ENCODE measurements at places on chromosomes 1 and 21. TPM values are rescaled to one million over a fixed set of nuclear protein-coding genes. Genes with fewer than 3 reads are reported as not detected.

PRAMEF10 gene
- total RNA-seq = not detected

PTPRF gene
- 4.5 TPM for total RNA-seq

TRIM67 gene
- not detected for total RNA-seq

LIN28A gene
- total RNA-seq = not detected

UMODL1 gene
- total RNA-seq = not detected

PTGER3 gene
- not detected for total RNA-seq

DCAF6 gene
- total RNA-seq = 21.6 TPM

APOBEC4 gene
- not detected for total RNA-seq

YOD1 gene
- total RNA-seq = 7.5 TPM

SVBP gene
- 12.2 TPM for total RNA-seq

MMEL1 gene
- total RNA-seq = 1.8 TPM

ESPN gene
- total RNA-seq = 0.83 TPM

AMY1C gene
- total RNA-seq = not detected

NHLH1 gene
- 0.22 TPM for total RNA-seq

DNA sequence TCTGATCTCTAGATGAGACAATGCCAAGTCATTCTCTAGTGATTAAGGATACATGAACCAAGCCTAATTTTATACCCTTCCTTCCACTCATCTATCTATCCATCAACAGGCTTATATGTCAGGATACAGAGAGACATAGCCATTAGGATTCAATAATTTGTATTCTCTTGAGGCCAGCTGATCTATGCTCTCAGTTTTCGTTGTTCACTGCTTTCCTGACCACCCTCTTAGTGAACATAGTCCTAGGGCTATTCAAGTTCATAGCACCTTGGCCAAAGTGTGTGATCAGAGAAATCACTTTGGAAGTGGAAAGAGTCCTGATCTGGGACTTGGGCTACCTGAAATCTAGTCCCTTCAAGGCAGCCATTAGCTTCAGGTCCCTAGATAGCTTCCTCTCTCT lies 4.2 kb upstream of the KPRP start:
- no peaks in the 10 kb centered on the region for H3K36me3 ChIP-seq
- peaks cover 2% of the 10 kb centered on the region for H3K4me1 ChIP-seq
- DNase-seq = no peak
- H3K4me3 ChIP-seq = no peak overlapping the region
- H3K27me3 ChIP-seq = peaks cover 22% of the 10 kb centered on the region
- no peak overlapping the region for H3K27ac ChIP-seq

GRCh38 chr1:226688056-226688748 lies 50.9 kb downstream of the ITPKB start:
- peak; percentile 69 for DNase-seq
- peaks cover 100% of the 10 kb centered on the region for H3K4me1 ChIP-seq
- H3K27ac ChIP-seq = peak overlapping the region; percentile 99
- no peak overlapping the region for H3K4me3 ChIP-seq

GRCh38 chr1:57986432-57986831 lies 560.1 kb downstream of the OMA1 start:
- DNase-seq = no peak
- H3K4me3 ChIP-seq = no peak overlapping the region
- H3K4me1 ChIP-seq = peaks cover 10% of the 10 kb centered on the region

DNA sequence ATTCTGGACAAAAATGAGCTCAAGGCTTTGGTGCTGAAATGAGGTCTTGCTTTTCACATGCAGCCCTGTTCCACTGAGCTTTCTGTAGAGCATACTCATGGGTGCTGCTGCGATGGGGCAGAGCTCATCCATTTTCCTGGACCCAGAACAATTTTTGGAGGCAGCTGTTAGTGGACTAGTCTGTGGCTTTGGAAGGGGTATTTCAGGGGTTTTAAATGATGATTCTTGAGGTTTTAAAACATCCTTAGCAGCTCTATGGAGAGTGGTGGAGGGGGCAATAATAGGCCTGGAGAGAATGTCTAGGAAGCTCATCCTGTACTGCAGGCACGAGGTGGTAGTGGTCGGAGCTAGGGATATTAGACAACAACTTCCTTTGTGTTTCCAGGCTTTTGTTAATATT lies 16.5 kb downstream of the NOS1AP start:
- DNase-seq = no peak
- H3K27me3 ChIP-seq = peaks cover 13% of the 10 kb centered on the region
- no peak overlapping the region for H3K27ac ChIP-seq
- H3K4me1 ChIP-seq = no peaks in the 10 kb centered on the region
- no peaks in the 10 kb centered on the region for H3K36me3 ChIP-seq
- H3K4me3 ChIP-seq = no peak overlapping the region

- H3K27me3 ChIP-seq = no peaks in the 10 kb centered on the region
- no peak for DNase-seq
- no peak overlapping the region for H3K27ac ChIP-seq
Observed at GRCh38 chr1:246142320-246142893, 364.7 kb downstream of the SMYD3 start.

- no peak overlapping the region for H3K4me3 ChIP-seq
Observed at GRCh38 chr1:198936371-198937083, 297.7 kb downstream of the PTPRC start.

GRCh38 chr1:185292237-185292636 lies 24.8 kb downstream of the IVNS1ABP start:
- no peak overlapping the region for H3K4me3 ChIP-seq
- DNase-seq = no peak
- peaks cover 45% of the 10 kb centered on the region for H3K36me3 ChIP-seq
- no peaks in the 10 kb centered on the region for H3K27me3 ChIP-seq
- peaks cover 17% of the 10 kb centered on the region for H3K4me1 ChIP-seq

GRCh38 chr1:34312359-34312758 lies 135.7 kb downstream of the C1orf94 start:
- no peaks in the 10 kb centered on the region for H3K4me1 ChIP-seq
- H3K36me3 ChIP-seq = no peaks in the 10 kb centered on the region
- H3K27me3 ChIP-seq = peaks cover 8% of the 10 kb centered on the region
- no peak for DNase-seq
- no peak overlapping the region for H3K27ac ChIP-seq

- H3K4me1 ChIP-seq = peaks cover 20% of the 10 kb centered on the region
- no peaks in the 10 kb centered on the region for H3K27me3 ChIP-seq
- no peak for DNase-seq
- H3K27ac ChIP-seq = no peak overlapping the region
Observed at GRCh38 chr1:92910081-92910480, 51.2 kb downstream of the DIPK1A start.

DNA sequence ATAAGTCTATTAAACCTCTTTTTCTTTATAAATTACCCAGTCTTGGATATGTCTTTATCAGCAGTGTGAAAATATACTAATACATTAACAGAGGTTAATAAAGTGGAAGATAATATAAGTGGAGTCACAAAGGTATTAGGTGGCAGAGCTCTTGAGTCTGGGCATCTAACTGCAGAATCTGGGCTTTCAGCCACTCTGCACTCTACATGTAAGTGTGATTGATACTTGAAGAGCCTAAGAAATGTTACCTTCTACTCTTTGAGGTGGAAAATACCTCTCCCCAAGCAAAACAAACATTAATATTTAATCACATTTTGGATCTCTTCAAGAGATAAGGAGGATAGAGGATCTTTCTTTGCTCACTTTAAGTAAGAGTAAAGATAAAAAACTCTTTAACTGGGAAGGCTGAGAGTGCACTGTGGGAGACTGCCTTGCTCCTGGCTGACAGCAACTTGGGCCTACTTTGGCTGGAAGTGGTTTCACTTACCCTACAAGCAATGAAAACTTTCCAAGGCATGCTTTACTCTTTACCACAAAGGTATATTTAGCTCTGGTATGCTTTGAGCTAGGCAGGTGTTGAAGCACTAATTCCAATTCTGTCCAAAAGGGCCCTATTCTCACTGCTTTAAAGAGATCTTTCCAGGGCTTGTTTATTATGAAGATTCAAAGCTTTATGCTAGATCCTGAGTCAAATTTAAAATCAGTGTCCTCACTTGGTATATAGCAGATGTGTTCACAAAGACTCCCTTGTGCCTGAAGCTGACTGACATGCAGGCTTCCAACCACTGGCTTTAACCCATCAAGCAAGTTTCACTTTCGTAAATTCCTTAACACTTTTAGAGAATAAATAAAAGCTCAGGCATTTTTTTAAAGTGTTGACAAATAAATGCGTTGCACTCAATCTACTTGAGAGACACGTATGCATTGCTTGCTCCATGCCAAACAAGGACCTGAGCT lies 245.3 kb upstream of the ZP4 start:
- DNase-seq = no peak
- no peaks in the 10 kb centered on the region for H3K36me3 ChIP-seq
- H3K4me3 ChIP-seq = no peak overlapping the region
- H3K27ac ChIP-seq = no peak overlapping the region

DNA sequence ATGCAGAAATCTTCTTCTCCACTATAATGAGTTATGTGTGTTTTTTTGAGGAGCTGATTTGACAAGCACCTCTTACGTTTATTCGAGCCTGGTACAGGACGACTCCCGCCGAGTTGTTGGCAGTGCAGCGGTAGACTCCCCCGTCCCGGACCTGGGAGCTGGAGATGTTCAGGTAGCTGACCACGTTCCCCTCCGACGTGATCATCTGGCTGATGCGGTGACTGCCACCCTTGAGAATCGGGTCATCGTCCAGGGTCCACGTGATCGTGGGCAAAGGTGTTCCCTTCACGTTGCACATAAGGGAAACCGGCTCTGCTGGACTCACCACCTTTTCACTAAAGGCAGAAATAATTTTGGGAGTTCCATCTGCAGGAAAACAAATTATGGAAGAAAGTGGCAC lies 471.8 kb downstream of the PCP4 start:
- H3K36me3 ChIP-seq = no peaks in the 10 kb centered on the region
- H3K4me1 ChIP-seq = no peaks in the 10 kb centered on the region
- no peak overlapping the region for H3K27ac ChIP-seq
- no peaks in the 10 kb centered on the region for H3K27me3 ChIP-seq
- no peak for DNase-seq
- H3K4me3 ChIP-seq = no peak overlapping the region

- H3K4me1 ChIP-seq = peaks cover 7% of the 10 kb centered on the region
- no peaks in the 10 kb centered on the region for H3K36me3 ChIP-seq
- no peak for DNase-seq
- H3K27me3 ChIP-seq = no peaks in the 10 kb centered on the region
Observed at GRCh38 chr1:98988904-98989555, 15.6 kb downstream of the PLPPR5 start.

DNA sequence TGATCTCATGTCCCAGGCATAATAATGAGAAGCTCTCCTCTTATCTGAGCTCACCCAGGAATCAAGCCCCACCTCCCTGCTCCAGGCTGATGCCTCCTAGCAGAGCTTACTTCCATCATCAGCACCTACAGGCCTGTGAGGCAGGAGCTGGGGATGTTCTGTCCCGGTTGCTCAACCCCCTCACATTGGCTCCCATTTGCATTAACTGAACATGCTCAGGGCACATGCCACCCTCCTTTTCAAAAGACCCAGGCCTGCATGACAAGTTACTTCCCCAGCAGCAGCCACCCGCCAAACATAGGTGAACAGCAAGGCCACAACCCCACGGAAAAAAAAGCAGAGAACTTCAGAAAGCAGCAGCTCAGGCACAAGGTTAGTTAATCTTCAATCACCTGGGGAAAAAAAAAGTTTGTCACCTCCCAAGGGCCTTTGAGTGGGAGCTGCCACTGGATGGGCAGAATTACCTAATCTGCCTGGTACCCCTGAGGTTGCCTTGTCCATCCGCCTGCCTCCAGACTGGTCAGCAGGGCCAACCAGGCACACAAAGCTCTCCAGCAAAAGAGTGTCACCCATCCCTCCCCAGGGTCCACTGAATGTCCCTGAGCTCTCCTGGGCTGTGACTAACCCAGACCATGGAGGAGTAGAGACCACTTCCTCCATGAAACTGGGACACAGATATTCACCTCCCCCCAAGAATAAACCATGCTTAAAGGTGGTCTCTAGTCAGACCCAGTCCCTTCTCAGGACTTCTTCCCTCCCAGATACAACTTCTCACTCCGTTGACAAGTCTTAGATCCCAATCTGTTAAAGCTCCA lies 4.4 kb downstream of the KCNN3 start:
- H3K27ac ChIP-seq = peak overlapping the region; percentile 25
- peaks cover 27% of the 10 kb centered on the region for H3K4me1 ChIP-seq
- H3K36me3 ChIP-seq = no peaks in the 10 kb centered on the region

GRCh38 chr1:27603309-27603680 lies 649 bp downstream of the AHDC1 start:
- no peaks in the 10 kb centered on the region for H3K27me3 ChIP-seq
- H3K36me3 ChIP-seq = no peaks in the 10 kb centered on the region
- H3K27ac ChIP-seq = peak overlapping the region; percentile 85
- peaks cover 46% of the 10 kb centered on the region for H3K4me1 ChIP-seq
- H3K4me3 ChIP-seq = peak overlapping the region; percentile 93

DNA sequence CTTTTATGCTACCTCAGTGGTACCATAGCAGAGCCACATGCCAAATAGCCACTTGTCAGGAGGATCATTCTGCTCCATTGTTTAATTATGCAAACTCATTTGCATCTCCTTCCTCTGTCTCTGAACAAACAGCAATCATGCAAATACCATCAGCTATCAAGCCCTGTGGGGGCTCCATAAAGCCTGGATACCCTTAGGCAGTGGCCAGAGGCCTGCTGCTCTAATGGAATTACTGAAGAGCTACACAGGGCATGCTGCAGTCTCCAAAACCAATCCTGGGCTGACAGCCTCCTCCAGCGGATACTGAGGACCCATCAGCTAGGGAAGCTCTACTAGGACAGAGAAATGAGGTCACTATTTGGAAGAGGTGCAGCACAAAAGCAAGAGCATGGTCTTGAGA lies 376.3 kb downstream of the KCNH1 start:
- no peak for DNase-seq
- no peak overlapping the region for H3K27ac ChIP-seq
- no peak overlapping the region for H3K4me3 ChIP-seq
- peaks cover 5% of the 10 kb centered on the region for H3K27me3 ChIP-seq

GRCh38 chr1:26237230-26237966 lies 3.4 kb downstream of the CEP85 start:
- no peak overlapping the region for H3K27ac ChIP-seq
- no peak overlapping the region for H3K4me3 ChIP-seq

- no peak overlapping the region for H3K4me3 ChIP-seq
- H3K36me3 ChIP-seq = no peaks in the 10 kb centered on the region
- H3K27me3 ChIP-seq = peaks cover 23% of the 10 kb centered on the region
- H3K4me1 ChIP-seq = no peaks in the 10 kb centered on the region
- no peak overlapping the region for H3K27ac ChIP-seq
Observed at GRCh38 chr1:19974822-19975416, 4.5 kb downstream of the PLA2G2A start.

DNA sequence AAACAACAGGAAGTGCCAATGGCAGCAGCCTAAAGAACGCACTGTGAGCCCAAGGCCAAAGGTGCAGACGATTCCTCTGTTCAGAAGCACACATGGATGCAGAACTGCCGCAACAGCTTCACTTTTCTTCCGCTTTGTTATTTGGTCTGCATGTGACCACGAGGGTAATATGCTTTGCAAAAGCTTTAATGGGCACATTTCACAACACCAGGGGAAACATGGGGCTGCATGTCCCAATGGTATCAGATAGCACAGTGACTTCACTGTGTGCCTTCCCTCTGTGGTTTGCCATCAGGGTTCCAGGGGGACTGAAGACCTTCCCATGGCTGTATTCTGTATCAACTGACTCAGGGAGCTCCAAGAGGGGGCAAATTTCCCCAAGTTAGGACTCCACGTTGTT lies 28.3 kb downstream of the THAP3 start:
- H3K27me3 ChIP-seq = no peaks in the 10 kb centered on the region
- DNase-seq = no peak
- peaks cover 7% of the 10 kb centered on the region for H3K4me1 ChIP-seq
- peaks cover 15% of the 10 kb centered on the region for H3K36me3 ChIP-seq
- no peak overlapping the region for H3K27ac ChIP-seq

- H3K36me3 ChIP-seq = peaks cover 10% of the 10 kb centered on the region
- no peak overlapping the region for H3K4me3 ChIP-seq
- no peak overlapping the region for H3K27ac ChIP-seq
Observed at GRCh38 chr1:211952299-211952698, 83.1 kb downstream of the INTS7 start.

- no peak for DNase-seq
- no peaks in the 10 kb centered on the region for H3K4me1 ChIP-seq
- H3K27me3 ChIP-seq = no peaks in the 10 kb centered on the region
- no peak overlapping the region for H3K4me3 ChIP-seq
- no peak overlapping the region for H3K27ac ChIP-seq
Observed at GRCh38 chr1:177891809-177892208, 78.0 kb downstream of the SEC16B start.
